ENCODE measurements at places on chromosomes 6 and 20. TPM values are rescaled to one million over a fixed set of nuclear protein-coding genes. Genes with fewer than 3 reads are reported as not detected.

DNA sequence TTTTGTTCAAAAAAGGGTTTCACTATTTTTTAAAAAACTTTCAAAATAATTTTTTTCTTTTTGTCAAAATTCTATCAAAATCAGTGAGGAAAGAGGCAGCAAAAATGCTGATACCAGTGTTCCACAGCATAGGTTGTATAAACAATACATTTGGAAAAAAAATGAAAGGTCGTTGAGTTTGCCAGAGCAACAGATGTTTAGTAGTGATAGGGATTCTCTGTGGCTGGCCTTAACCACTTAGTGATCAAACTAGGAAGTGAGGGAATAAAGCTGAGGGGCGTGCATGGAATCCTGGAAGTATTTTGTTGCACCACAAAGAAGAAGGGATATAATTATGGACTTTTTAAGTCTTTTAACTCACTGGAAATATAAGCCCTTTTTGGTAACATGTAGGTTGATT is 555.3 kb upstream of the CHD6 start:
- no peak for DNase-seq

- no peak for DNase-seq
Measured at GRCh38 chr20:34629342-34629741, 47.5 kb downstream of the PIGU start.

- no peak for DNase-seq
Measured at GRCh38 chr6:41758641-41759035, 11.4 kb upstream of the PGC start.

DNA sequence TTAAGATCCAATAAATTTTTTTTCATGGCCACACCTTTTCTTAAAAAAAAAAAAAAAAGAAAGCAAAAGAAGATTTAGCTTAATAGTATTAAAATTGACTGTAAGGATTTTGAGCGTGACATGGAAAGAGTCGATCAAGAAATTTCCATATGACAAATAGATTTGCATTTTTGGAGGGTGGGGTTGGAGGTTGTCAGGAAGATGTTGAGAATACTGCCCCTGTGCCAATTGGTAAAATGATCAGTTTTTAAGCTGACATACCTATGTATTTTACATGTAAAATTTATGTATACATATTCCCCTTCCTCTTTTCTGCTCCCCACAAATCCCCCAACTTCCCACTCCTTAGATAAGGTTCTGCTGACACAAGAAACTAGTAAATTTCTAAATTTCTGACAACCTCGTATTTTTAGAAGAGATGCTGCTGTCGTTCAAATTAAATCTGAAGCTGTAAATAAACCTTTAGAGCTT is 520.9 kb downstream of the CD83 start:
- DNase-seq = no peak

Gene PSORS1C2
- total RNA-seq = not detected

Gene C20orf202
- total RNA-seq = not detected

DNA sequence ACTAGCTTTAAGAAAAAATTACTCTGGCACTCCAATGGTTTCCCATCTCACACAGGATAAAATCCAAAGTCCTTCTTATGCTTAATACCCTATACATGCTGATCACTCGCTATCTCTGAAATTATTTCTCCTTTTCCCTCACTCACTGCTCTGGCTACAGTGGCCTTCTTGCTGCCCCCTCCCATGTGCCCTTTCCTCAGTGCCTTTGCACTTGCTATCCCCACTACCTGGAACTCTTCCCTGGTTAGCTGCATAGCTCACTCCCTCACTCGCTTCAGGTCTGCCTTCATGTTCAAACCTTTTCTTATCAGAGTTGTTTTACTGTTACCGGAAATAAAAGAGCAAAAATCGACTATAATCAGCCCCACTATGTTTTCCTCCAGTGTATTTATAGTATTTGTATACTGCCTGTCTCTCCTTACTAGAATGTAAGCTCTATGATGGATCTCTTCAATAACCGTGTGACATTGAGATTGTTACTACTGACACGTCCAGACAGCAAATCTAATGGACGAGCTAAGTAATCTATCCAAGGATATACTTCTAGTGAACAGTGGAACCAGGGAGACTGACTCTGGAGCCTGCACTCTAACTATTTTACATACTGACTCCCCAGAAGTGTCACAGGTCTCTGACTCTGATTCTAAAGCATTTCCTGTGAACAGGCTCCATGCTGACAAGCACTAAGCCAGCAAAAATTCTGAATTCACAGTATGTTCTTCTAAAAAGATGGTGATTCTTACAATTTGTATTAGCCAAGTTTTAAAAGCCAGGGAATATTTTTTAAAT is 25.1 kb downstream of the FKBP5 start:
- DNase-seq = peak; percentile 37

DNA sequence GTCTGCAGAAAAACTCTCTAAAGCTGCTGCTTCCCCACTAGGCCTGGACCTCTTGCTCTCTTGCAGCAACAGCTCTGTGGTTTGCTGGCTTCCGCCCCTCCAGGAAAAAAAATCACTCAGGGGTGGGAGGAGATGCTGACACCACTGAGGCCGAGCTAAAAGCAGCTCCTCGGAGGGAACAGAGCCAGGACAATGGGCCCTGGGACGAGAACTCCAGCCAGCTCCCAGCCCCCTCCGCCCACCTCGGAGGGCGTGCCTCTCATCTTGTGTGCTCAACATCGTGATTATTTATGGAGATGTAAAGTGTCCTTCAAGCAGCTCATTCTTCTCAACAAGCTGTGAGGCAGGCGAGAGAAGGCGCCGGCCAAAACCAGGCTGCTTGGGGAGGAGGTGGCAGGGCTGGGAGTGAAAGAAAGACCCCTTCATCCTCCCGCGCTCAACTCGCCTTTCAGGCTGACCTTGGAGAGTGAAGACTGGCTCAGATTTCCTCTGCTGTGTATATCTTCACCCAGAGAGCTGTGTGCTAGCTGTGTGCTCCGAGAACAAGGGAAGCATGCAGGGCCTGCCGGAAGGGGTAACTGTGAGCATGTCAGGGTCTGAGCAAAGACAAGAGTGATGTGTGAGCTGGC is 53.5 kb upstream of the LRFN2 start:
- DNase-seq = peak; percentile 66

DNA sequence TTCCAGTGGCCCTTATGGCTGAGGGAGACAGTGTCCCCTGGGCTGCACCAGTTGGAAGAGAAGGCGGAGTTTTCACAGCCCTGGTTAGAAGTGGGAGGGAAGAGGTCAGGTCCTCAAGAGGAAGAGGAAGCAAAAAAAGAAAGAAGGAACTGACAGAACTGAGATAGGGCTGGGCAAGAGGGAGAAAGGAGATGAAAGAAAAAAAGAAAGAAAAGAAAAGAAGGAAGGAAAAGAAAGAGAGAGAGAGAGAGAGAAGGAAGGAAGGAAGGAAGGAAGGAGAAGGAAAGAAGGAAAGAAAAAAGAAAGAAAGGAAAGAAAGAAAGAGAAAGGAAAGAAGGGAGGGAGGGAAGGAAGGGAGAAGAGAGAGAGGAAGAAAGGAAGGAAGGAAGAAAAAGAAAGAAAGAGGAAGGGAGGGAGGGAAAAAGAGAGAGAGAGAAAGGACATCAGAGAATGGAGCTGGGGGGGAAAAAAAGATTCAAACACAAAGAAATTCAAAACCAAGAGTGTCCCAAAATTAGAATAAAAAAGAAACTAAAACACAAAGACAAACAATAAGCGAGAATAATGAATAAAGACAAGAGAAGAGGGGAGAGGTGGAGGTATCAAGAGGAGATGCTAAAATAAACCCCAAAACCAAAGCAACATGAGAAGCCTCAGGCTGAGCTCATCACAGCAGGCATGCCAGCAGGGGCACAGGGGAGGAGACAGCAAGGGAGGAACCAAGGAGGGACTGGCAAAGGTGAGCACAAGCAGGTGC is 5.3 kb upstream of the FUCA2 start:
- no peak for DNase-seq

Gene RIPPLY2
- total RNA-seq = not detected

GRCh38 chr6:107132330-107132954 is 17.1 kb upstream of the BEND3 start:
- DNase-seq = peak; percentile 37
